ENCODE measurements at places on chromosomes 7 and 10. TPM values are rescaled to one million over a fixed set of nuclear protein-coding genes. Genes with fewer than 3 reads are reported as not detected.

DNA sequence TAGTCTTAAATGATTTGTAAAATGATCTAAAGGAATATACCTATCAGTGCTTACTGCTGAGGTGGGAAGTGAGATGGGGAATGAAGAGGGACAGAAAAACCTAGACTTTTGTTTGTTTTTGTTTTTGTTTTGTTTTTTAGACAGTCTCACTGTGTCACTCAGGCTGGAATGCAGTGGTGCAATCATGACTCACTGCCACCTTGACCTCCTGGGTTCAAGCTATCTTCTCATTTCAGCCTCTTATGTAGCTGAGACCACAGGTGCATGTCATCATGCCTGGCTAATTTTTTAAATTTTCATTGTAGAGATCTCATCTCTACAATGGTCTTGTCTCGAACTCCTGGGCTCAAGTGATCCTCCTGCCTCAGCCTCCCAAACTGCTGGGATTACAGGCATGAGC lies 116.4 kb upstream of the SEM1 start:
- no peak for DNase-seq

GRCh38 chr10:122863216-122864193 lies 15.9 kb downstream of the FAM24B start:
- no peak for DNase-seq

- DNase-seq, result peak; percentile 76
These were observed 28.1 kb upstream of the FAM20C start for GRCh38 chr7:163971-164881.

- DNase-seq, result no peak
These were observed 32.1 kb upstream of the ZNF735 start for GRCh38 chr7:64174941-64175340.

DNA sequence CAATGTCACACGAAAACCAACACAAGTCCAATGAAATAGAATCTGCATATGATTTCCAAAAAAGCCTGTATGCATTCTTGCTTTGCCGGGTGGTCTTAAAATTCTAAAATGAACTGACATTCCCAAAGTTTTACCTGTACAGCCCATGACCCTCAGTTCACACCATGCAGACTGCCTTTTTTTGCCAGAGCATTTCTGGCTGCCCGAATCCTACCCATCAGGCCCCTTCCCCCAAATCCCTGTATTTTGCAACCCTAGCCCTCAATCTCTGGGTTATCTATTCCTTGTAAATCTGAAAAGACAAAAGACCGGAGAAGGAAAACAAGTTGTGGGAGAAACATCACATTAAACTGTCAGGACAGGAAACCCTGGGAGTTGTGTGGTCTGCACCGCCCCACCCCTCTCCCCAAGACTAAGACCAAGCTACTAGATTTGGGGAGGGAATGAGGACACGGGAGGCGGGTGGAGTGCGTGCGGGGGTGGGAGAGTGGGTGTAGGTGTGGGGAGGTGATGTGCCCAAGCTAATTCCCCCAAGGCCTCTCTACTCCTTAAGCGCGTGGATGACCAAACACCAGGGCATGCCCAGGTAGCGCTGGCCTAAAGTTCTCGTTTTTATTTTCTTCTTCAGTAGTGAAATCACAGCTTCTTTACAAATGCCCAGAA lies 1.4 kb downstream of the JCAD start:
- no peak for DNase-seq

Gene CALU
- 393 TPM for total RNA-seq

Gene PYROXD2
- total RNA-seq, result 7.0 TPM

Data from posterior vena cava (tissue), 2 donors.